Left colon (tissue), 2 donors: ENCODE measurements at places on chromosomes 16 and 17. TPM values are rescaled to one million over a fixed set of nuclear protein-coding genes. Genes with fewer than 3 reads are reported as not detected.

DNA sequence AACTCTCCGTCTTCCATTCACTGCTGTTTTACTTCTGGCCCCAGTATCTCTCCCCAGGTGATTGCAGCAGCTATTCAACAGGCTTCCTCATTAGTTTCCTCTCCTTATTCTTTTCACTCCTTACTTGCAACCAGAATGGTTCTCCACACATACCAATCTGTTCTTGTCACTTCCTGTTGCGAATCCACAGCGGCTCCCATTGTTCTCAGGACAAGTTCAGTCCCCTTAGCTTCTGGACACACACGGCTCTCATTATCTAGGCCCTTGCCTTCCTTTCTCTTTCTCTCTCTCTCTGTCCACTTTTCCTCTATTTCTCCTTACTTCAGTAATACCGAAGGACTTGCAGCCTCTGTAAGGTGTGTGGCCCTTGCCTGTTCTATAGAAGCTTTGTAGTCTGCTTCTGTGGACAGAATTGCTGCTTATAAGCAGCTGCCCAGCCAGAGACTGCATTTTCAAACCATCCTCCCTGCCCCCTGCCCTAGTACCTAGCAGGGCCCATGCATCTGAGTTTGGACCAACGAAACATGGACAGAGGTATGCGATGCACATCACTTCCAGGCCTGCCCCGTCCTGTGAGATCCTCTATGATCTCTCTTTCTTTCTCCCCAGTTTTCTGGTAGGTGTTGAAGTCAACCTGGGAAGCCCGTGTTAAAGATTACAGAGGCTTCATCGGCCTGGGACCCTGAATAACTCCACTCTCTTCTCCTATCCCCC, 45.7 kb downstream of the VAT1L start:
- no peak for DNase-seq

- no peak for DNase-seq
Observed at GRCh38 chr16:15958703-15959348, 9.4 kb downstream of the ABCC1 start.

- no peak for DNase-seq
Observed at GRCh38 chr16:35398180-35398579, 1938.8 kb downstream of the TP53TG3F start.

Gene BTBD17
- not detected for total RNA-seq

GRCh38 chr16:68445458-68445857, 2.9 kb downstream of the SMPD3 start:
- peak; percentile 61 for DNase-seq

Gene DHRS7C
- total RNA-seq, result 0.31 TPM

Gene NHERF1
- total RNA-seq, result 256 TPM

GRCh38 chr16:71461686-71462648, at the start of gene ZNF23:
TSS of gene ZNF23 (minus strand) at chr16:71462247. CDS start at chr16:71456796, 5,451 bp downstream.
- peak; percentile 87 for DNase-seq

Gene TBC1D3E
- total RNA-seq, result not detected

GRCh38 chr17:72030067-72030899, 90.5 kb upstream of the SOX9 start:
- peak; percentile 34 for DNase-seq

Gene BIRC5
- 3.4 TPM for total RNA-seq

DNA sequence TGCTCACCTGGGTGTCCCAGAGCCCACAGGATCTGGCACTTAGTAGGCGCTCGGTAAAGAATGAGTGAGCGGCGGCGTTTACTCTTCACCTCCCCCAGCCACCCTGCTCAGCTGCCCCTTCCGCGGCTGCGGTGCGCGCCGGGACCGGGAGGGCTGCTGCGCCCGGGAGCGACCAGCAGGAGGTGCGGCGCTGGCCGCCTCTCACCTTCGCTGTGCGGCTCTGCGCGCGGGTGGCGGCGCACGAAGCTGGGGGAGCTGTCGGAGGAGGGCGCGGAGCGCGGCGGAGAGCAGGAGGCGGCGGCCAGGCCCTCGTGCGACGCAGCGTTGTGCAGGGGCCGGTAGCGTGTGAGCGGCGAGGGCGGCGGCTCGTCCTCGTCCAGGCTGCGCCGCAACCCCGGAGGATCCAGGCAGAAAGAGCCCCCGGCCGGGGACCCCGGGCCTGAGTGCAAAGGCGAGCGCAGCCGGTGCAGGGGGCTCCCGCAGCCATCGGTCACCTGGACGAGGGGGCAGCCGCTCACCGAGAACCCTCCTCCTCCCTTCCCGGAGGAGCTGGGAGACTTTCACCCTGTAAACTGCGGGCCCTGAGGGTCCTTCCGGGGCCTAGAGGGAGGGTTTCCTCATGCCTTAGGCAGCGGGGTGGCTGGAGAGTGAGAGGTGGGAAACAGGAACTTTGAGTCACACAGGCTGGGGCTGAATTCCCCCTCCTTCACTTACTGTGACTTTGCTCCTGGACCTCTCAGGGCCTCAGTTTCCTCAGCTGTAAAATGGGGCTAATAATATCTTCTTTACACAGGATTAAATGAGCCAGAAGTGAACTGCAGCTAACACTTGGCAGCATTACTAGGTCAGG, 12.5 kb downstream of the SAMD14 start:
- peak; percentile 73 for DNase-seq

DNA sequence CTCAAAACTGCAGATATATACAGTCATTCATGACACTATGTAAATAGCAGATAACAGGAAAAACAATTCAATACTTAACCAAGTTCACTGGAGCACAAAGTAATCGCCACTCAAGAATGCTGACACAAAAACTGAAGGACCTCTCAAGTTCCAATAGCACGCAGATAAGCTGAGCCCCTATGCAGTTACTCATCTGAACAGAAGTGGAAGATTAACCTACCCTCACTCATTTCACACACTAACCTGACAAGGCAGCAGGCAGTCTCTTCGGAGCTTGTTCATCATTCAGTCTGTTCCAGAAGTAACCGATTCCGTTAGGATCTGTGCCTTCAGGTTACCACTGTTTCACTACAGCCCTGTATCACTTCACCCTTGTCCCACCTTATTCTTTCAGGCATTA, 6.0 kb downstream of the HELZ start:
- no peak for DNase-seq

- DNase-seq, result no peak
Observed at GRCh38 chr16:2778630-2778958, 1.5 kb upstream of the ELOB start.

GRCh38 chr16:88552815-88553214, 17.4 kb upstream of the ZC3H18 start:
- no peak for DNase-seq

Gene G6PC1
- total RNA-seq, result 0.50 TPM

DNA sequence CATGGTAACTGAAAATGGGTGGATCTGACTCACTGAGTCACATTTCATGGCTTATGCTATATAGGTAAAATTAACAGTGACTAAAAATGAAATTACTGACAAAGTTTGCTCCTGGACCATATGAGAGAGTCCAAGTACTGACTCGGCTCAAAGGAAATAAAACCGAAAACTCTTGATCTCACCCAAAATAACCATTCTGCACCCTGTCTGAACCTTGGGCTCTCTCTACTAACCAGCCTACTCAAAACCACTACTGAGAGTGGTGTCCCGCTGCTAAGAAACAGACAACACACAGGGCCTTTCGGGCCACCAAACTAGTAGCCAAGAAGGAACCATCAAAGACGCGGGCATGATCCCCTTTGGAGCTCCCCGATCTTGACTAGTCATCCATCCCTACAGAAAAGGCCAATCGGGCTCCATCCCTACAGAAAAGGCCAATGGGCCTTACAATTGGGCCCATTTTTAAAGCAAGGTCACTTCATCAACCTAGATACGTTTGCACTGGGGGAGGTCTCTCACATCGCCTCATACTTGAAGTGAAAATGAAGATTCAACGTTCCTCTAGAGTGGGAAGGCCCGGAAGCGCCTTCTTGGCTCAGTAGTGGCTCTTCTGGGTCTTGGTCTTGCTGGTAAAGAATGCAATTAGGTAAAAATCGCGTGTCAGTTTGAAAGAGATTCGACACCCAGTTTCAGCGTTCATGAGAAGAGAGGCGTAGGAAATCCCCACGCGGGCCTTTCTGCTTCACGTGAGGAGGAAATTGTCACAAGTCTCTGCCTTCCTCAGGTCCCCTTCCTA, 720 bp upstream of the ZPBP2 start:
- DNase-seq, result no peak

Gene CNGB1
- total RNA-seq, result 0.49 TPM
